ENCODE measurements at places on chromosomes 3 and 15. TPM values are rescaled to one million over a fixed set of nuclear protein-coding genes. Genes with fewer than 3 reads are reported as not detected.

DNA sequence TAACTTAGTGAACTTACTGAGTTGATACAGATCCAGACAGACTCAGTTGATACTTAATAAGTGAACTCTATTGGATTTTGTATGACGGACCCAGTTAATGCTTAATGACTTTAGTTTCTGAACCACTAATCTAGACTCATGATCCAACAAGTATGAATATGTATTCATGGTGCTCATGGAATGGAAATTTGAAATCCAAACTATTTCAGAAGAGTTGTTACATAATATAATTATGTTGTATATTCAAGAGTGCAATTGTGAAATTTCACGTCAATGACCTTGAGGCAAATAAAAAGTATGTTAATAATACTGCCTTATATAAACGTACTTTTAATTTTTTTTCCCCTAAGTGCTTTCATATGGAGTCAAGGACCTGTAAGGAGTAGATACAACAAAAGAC lies 78.8 kb downstream of the THRB start:
- no peak for DNase-seq

RLBP1 gene
- not detected for total RNA-seq

GRCh38 chr15:77181305-77182074 lies 110.6 kb upstream of the TSPAN3 start:
- DNase-seq = no peak

DNA sequence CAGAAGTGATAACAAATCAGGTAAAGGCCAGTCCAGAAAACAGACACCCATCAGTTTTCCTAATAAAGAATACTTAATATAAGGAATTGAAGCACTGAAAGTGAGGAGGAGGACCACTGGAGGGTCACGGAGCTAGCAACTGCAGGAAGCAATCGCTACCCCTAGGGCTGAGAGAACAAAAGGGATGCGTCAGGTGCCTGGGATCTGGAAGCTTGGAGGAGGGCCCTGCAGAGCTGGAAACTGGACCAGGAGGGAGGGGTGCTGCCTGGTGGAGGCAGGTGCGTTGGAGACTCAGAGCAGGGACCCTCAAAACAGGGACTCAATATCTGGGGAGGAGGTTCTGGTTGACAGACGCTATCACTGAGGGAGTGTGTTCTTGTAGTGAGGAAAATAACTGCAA lies 308.1 kb upstream of the RASGRP1 start:
- DNase-seq = no peak

KNG1 gene
- not detected for total RNA-seq

GRCh38 chr3:111811811-111812210 lies 47.3 kb upstream of the PHLDB2 start:
- no peak for DNase-seq

EFHB gene
- 0.68 TPM for total RNA-seq

AGBL1 gene
- not detected for total RNA-seq

CD86 gene
- total RNA-seq = 1.3 TPM

DNA sequence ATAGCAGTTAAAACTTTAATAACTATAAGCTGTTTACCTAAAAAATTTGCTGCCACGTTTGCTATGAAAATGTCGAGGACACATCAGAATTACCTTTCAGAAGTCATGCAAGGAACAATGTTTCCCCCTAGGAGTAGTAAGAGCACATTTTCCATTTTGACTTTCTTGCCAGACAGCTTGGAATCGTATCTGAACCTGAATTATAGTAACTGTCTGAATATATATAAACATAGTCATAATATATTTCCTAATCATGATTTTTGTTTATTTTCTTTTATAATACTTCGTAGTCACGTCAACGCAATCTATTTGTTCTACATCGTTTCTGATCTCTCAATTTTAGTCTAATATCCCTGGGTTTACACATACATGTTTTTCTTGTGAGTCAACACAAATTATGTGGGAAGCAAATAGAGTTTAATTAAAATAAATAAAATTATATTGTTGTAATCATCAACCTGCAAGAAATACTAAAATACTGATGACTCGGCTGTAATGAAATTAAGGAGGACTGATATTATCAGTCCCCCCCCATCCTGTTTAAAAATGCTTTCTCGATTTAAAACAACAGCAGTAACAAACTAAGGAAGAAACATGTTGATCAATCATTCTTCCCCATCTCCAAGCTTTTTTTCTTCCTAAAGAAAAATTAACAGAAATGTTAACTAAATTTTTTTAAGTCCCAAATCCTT lies 78.4 kb downstream of the MME start:
- no peak for DNase-seq

DNA sequence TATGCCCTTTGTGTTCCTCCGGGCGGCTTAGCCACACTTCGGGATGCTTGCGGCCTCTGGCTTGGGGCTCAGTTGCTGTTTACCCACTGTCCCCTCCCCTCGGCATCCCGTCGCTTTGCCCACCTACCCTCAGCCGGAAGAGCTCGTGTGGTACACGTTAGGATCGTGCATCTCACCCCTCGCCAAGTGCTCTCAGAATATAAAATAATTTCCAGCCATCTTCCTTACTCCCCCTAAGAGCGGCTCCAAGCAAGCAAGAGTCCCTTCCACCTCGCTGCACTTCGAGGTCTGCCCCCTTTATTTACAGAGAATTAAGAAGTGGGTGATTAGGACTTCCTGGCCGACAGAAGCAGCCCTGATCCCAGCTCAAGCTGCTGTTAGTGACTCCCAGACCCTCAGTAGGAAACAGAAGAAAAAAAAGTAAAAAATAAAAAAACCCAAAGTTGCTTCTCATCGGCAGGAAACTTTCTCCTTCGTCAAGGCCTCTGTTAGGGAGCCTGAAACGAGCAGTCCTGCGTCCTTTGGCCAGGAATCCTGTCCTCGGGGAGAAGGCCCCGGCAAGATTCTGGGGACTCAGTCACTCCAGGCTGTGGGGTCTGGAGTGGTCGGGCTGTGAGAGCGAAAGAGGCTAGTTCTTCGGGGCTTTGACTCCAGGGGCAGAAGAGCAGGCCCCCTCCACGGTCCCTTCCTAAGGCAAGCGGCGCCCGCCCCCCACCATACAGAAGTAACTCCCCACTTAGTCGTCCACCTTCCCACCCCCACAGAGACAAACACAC lies 3.0 kb downstream of the MEIS2 start:
- no peak for DNase-seq

DNA sequence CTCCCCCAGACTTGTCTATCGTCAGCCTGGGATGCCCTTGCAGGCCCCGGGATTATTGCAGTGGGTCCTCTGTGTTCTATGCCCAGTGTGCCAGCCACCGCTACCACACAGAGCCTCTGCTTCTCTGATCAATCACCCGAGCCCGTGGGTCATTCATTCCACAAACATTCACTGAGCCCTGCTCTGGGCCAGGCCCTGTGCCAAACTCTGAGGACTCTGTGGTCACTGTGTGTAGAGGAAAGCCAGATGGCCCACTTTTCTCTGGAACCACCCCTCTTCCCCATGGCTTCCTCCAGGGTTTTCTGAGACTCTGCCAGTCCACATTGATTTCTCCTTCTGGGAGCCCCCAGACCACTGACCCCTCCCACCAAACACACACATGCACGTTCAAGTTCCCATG lies 55.5 kb downstream of the BSN start:
- DNase-seq = no peak

- no peak for DNase-seq
These were observed 147.2 kb upstream of the SLC2A2 start for GRCh38 chr3:171173736-171174135.

DNA sequence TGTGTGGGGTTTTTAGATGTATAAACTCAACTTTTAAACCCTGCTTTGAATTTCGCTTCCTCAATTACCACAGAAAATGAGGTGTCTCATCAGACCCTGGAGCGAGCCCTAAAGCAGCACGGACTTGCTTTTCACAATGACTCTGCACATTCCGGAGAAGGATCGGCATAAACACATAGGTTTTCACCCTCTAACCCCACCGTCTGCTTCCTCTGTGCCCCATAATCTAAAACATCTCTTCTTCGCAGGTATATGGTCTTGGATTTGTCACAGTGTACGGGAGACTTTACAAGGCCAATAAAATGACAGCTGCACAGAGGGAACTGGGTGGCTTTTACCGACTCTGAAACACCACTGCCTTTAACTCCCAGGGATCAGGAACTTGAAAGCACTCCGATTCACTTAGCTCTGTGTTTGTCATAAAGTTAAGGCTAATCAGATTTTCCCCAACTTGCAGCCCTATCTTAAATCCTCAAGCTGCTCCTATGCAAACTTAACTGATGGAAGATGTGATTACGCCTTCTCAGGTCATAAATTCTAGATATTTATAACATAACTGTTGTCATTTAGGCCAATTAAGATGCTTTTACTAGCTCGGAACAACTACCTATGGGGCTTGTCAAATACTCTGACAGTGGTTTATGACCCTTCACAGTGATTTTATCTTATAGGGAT lies 133.4 kb upstream of the WNT5A start:
- no peak for DNase-seq

XCR1 gene
- total RNA-seq = 0.08 TPM

GNAT1 gene
- total RNA-seq = 0.10 TPM

ATP13A4 gene
- 3.5 TPM for total RNA-seq

DNA sequence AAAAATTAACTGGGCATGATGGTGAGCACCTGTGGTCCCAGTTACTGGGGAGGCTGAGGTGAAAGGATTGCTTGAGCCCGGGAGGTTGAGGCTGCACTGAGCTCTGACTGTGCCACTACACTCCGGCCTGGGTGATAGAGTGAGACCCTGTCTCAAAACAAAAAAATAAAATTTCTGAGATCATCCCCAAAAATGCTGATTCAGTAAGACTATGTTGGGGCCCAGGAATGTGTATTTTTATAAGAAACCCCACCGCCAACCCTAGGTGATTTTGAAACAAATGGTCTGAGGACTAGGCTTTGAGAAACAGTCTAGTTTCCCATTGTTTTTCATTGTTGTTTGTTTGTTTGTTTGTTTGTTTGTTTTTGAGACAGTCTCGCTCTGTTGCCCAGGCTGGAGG lies 4.1 kb downstream of the SLC27A2 start:
- no peak for DNase-seq

ZDHHC19 gene
- not detected for total RNA-seq

ZPLD1 gene
- total RNA-seq = not detected

GRCh38 chr3:38307599-38307998 lies 25.5 kb downstream of the SLC22A14 start:
- DNase-seq = no peak

GRCh38 chr3:136862617-136863322 lies 762 bp downstream of the NCK1 start:
- peak; percentile 10 for DNase-seq

GRCh38 chr15:99121207-99121606 lies 16.3 kb downstream of the SYNM start:
- DNase-seq = no peak

GRCh38 chr15:91393186-91393585 lies 293.1 kb downstream of the SV2B start:
- no peak for DNase-seq

GRCh38 chr15:19956124-19956796 lies 585.3 kb downstream of the GOLGA6L6 start:
- DNase-seq = no peak

PEX5L gene
- total RNA-seq = not detected

GRCh38 chr15:62850318-62850717 lies 192.2 kb upstream of the TPM1 start:
- no peak for DNase-seq

DNA sequence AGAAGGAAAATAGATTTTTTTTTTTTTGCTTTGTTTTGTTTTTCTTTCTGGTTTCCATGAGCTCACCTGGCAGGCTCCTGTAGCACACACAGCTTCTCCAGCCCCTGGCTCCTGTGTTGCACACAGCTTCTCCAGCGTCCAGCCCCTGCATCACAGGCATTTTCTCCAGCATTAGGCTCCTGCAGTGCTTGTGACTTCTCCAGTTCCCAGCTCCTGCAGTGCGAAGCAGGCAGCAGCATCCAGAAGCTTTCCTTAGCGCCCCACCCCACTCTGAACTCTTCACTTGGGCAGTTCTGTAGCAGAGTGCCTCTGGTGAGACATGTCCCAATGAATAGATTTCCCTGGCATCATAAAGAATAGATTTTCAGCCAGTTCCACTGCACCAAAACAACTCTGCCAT lies 5.5 kb upstream of the CCDC39 start:
- no peak for DNase-seq

MBD4 gene
- 49.4 TPM for total RNA-seq

PARL gene
- total RNA-seq = 36.6 TPM

- DNase-seq = no peak
These were observed 70.4 kb downstream of the LSM3 start for GRCh38 chr3:14248849-14249523.

CHRD gene
- total RNA-seq = not detected

GRCh38 chr15:69854001-69854400 lies 243.7 kb downstream of the TLE3 start:
- DNase-seq = no peak
